Activated CD8-positive, alpha-beta memory T cell treated with anti-CD3 and anti-CD28 coated beads for 4 hours (primary cell): ENCODE measurements at places on chromosomes 2 and 18.

DNA sequence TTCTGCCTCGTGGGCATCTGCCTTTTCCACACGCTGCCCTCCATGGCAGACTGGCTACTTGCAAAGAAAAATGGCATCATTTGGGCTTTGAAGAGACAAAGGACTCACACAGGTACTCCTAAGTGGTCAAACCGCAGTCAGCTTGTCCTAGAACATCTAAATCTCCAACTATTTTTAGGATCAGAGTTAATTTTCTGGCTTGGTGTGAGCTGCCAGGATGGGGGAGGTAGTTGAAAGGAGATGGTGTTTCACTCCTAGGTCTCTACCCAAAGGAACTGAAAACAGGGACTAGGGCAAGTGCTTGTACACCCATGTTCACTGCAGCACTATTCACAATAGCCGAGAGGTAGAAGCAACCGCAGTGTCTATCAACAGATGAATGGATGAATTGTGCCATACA, 107.9 kb upstream of the ATL2 start:
- DNase-seq, result no peak

DNA sequence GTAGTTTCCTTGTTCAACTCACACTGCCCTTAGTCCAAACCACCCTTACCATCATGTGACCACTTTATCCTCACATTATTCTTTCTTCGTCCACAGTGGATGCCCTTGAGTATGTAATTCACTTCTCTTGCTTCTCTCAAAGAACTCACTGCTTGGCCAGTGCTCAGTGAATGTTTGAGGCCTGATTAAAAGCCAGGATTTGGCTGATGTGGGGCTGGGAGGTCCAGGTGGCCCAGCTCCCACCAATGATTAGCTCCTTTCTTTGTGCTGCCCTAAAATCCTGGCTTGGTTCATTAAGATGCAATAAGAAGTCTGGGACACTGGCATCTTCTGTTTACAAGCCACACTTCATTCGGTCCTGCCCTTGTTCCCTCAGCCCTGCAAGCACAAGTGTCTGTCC, 97.8 kb upstream of the CELF4 start:
- DNase-seq, result no peak

DNA sequence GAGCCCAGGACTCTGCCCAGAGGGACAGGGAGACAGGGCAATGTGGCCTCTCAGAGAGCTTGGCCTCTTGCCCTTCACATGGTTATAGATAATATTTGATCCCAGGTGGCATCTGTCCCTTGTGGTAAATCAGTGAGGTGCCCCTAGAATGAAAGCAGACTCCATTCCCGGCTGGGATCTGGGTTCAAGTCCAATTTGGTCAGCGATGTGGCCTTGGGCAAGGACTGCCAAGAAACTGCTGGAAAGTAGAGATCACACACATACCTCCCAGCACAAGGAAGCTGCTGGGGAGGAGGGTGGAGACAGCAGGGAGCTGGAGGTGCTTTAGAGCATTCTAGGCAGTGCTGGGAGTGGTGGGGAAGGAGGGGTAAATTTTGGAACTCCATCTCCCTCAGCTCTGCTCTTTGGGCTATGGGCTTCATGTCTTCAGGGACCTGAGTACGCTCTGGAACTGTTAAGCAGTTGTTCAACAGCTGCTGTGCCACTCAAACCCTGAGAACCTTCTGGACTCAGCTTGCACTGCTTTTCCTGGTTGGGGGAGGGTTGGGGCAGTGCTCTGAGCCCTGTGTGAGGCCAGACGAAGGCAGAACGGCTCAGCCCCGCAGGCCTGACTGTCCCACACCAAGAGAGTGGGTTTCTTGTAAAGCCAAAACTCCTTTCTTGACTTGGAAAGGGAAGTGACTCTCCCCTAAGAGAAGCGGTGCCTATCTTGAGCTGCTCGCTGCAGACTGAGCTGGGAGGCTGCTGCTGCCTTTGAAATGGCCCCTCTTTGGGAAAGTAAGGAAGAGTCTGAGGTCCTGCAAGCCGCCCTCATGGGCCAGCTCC, 23.0 kb downstream of the INPP5D start:
- no peak for DNase-seq

DNA sequence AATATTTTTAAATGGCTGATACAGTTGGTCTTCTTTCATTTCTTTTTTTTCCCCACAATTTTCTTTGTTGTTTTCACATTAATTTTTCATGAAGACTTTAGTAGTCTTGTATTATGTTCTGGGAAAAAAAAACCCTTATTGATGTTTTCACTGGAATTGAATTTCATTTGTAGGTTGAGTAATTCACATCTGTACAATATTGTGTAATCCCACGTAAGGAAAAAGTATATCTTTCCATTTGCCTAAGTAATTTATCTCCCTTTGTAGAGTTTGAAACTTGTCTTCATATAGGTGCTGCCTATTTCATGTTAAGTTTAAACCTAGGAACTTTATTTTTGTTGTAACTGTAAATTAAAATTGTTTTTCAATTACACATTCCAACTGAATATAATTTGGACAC, 2.0 kb downstream of the DNAJC27 start:
- no peak for DNase-seq

DNA sequence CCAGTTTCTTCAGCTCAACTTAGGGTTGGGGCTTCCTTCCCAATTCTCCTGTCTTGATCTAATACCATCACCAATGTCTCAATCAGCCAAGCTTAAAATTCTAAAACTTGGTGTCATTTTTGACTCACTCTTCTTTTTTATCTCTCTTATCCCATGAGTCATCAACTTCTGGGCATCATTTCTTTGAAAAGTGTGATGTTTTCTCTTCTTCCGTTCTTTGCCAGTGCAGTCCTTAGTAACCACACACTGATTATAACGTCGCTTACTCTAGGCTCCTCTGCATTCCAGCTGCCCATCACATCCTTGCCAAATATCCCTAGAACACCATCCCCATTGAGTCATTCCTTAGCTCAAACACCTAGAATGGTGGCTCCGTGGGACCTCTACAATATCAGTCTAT, 27.4 kb upstream of the MRO start:
- no peak for DNase-seq

- no peak for DNase-seq
Measured at GRCh38 chr2:9738535-9739496, 104.5 kb upstream of the TAF1B start.

- DNase-seq, result no peak
Measured at GRCh38 chr2:55555977-55556376, 36.5 kb downstream of the CFAP36 start.

DNA sequence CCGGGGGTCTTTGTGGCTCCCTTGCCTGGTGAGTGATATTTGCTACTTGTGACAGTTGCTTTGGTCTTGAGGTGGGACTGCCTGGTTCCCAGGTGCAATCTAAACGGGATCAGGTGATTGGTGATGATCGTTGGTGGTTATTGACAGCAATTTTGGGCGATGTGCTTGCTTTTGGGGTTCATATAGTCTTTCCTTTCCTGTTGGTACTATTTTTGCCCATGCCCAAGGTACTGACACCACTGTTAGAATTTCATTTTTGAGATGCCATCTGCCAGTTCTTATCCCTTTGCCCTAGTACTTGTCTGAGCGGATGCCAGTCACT, 573 bp downstream of the WDR7 start:
- no peak for DNase-seq

DNA sequence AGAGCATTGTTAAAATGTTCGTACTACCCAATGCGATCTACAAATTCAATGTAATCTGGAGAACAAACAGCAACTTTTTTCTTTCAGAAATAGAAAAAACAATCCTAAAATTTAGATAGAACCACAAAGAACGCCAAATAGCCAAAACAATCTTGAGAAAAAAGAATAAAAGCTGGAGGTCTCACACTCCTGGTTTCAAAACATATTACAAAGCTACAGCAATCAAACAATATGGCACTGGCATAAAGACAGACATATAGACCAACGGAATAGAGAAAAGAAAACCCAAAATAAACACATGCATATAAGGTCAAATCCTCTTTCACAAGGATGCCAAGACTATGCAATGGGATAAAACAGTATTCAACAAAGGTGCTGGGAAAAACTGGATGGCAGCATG, 74.5 kb downstream of the MAP4K3 start:
- no peak for DNase-seq

GRCh38 chr18:75161256-75162028, 47.5 kb downstream of the PTGR3 start:
- no peak for DNase-seq

- DNase-seq, result no peak
Measured at GRCh38 chr2:1366546-1367134, 46.6 kb upstream of the TPO start.

- DNase-seq, result no peak
Measured at GRCh38 chr2:10432311-10433181, 15.6 kb downstream of the ODC1 start.

- DNase-seq, result no peak
Measured at GRCh38 chr2:219726916-219727315, 99.5 kb downstream of the SLC4A3 start.
